Activated naive CD4-positive, alpha-beta T cell treated with anti-CD3 and anti-CD28 coated beads for 36 hours (primary cell): ENCODE measurements at places on chromosomes 16 and 17. TPM values are rescaled to one million over a fixed set of nuclear protein-coding genes. Genes with fewer than 3 reads are reported as not detected.

Gene ARHGAP23
- total RNA-seq: 1.0 TPM

Gene LPCAT2
- 0.12 TPM for total RNA-seq

Gene SLC16A11
- 0.64 TPM for total RNA-seq

Gene GDPD3
- total RNA-seq: 10.3 TPM

- H3K36me3 ChIP-seq: no peaks in the 10 kb centered on the region
- H3K4me3 ChIP-seq: no peak overlapping the region
- no peaks in the 10 kb centered on the region for H3K4me1 ChIP-seq
- no peak overlapping the region for H3K27ac ChIP-seq
- H3K27me3 ChIP-seq: peaks cover 3% of the 10 kb centered on the region
- no peak for DNase-seq
Measured at GRCh38 chr17:3503285-3503684, 27.5 kb downstream of the ASPA start.

GRCh38 chr16:65061935-65062518 is 59.8 kb downstream of the CDH11 start:
- H3K4me1 ChIP-seq: no peaks in the 10 kb centered on the region
- no peak overlapping the region for H3K4me3 ChIP-seq
- no peak overlapping the region for H3K27ac ChIP-seq
- peaks cover 4% of the 10 kb centered on the region for H3K27me3 ChIP-seq

DNA sequence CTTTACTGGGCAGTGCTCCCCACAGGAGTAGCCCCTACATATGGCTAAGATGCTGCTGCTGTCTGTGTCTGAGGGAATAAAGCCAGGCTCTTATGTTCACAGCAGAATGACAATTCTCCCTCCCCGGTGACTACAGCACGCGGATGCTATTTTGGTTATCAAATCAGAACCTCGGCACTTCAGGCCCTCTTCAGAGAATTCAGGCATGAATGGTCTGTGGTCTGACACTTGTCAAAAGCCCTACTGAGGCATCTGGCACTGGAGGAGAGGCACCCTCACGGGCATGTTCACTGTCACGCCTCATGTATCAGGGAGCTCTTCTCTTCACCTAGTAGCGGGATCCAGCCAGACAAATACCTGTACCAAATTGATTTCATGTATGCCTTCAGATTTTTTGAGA is 30.4 kb downstream of the KIAA0513 start:
- no peak overlapping the region for H3K4me3 ChIP-seq
- H3K4me1 ChIP-seq: peaks cover 41% of the 10 kb centered on the region
- no peak overlapping the region for H3K27ac ChIP-seq
- peaks cover 1% of the 10 kb centered on the region for H3K36me3 ChIP-seq
- no peaks in the 10 kb centered on the region for H3K27me3 ChIP-seq
- no peak for DNase-seq

GRCh38 chr16:66928702-66929388 is 3.5 kb upstream of the RRAD start:
- no peak overlapping the region for H3K4me3 ChIP-seq
- peaks cover 30% of the 10 kb centered on the region for H3K4me1 ChIP-seq
- H3K27me3 ChIP-seq: peaks cover 15% of the 10 kb centered on the region
- H3K27ac ChIP-seq: no peak overlapping the region
- DNase-seq: peak; percentile 62
- H3K36me3 ChIP-seq: peaks cover 6% of the 10 kb centered on the region

GRCh38 chr16:49150341-49150740 is 131.3 kb downstream of the CBLN1 start:
- no peaks in the 10 kb centered on the region for H3K36me3 ChIP-seq
- no peak for DNase-seq
- no peaks in the 10 kb centered on the region for H3K27me3 ChIP-seq
- no peak overlapping the region for H3K4me3 ChIP-seq
- H3K4me1 ChIP-seq: no peaks in the 10 kb centered on the region

GRCh38 chr16:20614186-20615141 is 38.3 kb upstream of the ACSM2B start:
- H3K4me3 ChIP-seq: no peak overlapping the region
- H3K27me3 ChIP-seq: peaks cover 11% of the 10 kb centered on the region
- no peaks in the 10 kb centered on the region for H3K36me3 ChIP-seq
- no peak for DNase-seq
- H3K4me1 ChIP-seq: no peaks in the 10 kb centered on the region

DNA sequence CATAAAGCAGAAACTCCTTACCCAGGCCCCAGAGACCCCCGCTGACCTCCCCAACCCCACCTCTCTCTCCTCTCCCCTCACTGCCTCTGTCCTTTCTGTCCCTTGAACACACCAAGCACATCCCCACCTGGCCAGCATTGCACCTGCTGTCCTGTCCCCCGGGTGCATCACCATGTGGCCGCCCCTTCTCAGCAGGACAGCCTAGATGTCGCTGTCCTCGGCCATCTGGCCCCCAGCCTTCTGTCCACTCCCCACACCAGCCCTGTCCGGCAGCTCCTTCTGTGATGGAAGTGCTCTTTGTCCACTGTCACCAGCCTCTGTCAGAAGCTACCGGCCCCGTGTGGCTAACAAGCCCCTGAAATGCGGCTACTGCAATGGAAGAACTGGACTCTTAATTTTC is 12.3 kb upstream of the MPRIP start:
- no peaks in the 10 kb centered on the region for H3K36me3 ChIP-seq
- no peak for DNase-seq
- H3K27ac ChIP-seq: no peak overlapping the region
- H3K27me3 ChIP-seq: no peaks in the 10 kb centered on the region

- H3K4me1 ChIP-seq: peaks cover 35% of the 10 kb centered on the region
- peak overlapping the region; percentile 64 for H3K4me3 ChIP-seq
- DNase-seq: no peak
- H3K27ac ChIP-seq: peak overlapping the region; percentile 96
Measured at GRCh38 chr17:50161911-50162288, 3.9 kb upstream of the SGCA start.
